ENCODE measurements at places on chromosomes 1 and 21. TPM values are rescaled to one million over a fixed set of nuclear protein-coding genes. Genes with fewer than 3 reads are reported as not detected.

Gene FMO2
- not detected for total RNA-seq

Gene SPRR4
- not detected for total RNA-seq

Gene CELA3B
- total RNA-seq: not detected

Gene NHLH1
- 0.04 TPM for total RNA-seq

Gene OPRD1
- total RNA-seq: not detected

Gene IL24
- 1.1 TPM for total RNA-seq

Gene MTARC1
- 0.08 TPM for total RNA-seq

Gene WDR77
- total RNA-seq: 62.6 TPM

Gene GPR157
- total RNA-seq: 1.9 TPM

Gene CAPN9
- total RNA-seq: not detected

Gene CACHD1
- total RNA-seq: 6.9 TPM

Gene SPATC1L
- 0.31 TPM for total RNA-seq

Gene SNAPIN
- 82.5 TPM for total RNA-seq

Gene MRPL24
- 96.3 TPM for total RNA-seq

Gene CSF1
- 18.9 TPM for total RNA-seq

Gene ZYG11A
- 4.5 TPM for total RNA-seq

Gene FRRS1
- total RNA-seq: 18.6 TPM

Gene SLC25A34
- 0.47 TPM for total RNA-seq

Gene ITLN1
- total RNA-seq: not detected

Gene C1orf141
- not detected for total RNA-seq

Gene PLA2G2F
- total RNA-seq: not detected

Gene GJA4
- total RNA-seq: not detected

Gene CHODL
- 0.35 TPM for total RNA-seq

Gene PIGK
- total RNA-seq: 62.9 TPM

Gene MMP23B
- total RNA-seq: not detected

Gene ZRANB2
- 22.9 TPM for total RNA-seq

Gene FBXO44
- 8.8 TPM for total RNA-seq

Gene FOXD2
- 0.52 TPM for total RNA-seq

Gene RABIF
- 7.5 TPM for total RNA-seq

Gene AMY1B
- not detected for total RNA-seq

Gene CFAP298
- 68.3 TPM for total RNA-seq

Gene PTAFR
- total RNA-seq: 0.04 TPM

Gene HSD3B2
- total RNA-seq: not detected

Gene AKT3
- 11.8 TPM for total RNA-seq

Gene LCE2B
- not detected for total RNA-seq

Gene SIPA1L2
- total RNA-seq: 7.5 TPM

Gene LEMD1
- total RNA-seq: 1.5 TPM

Gene FAM151A
- not detected for total RNA-seq

Gene C4BPA
- not detected for total RNA-seq

Gene CASQ1
- total RNA-seq: not detected

Gene TEDDM1
- not detected for total RNA-seq

Gene MROH9
- not detected for total RNA-seq

Gene SEMA4A
- total RNA-seq: 0.15 TPM

Gene BCAS2
- 42.3 TPM for total RNA-seq

Gene OR6K3
- total RNA-seq: not detected
